ENCODE measurements at places on chromosomes 6 and 20.

- no peak for DNase-seq
Measured at GRCh38 chr6:119294984-119295383, 54.6 kb downstream of the MAN1A1 start.

GRCh38 chr6:35919085-35919826, 1.6 kb downstream of the SRPK1 start:
- no peak for DNase-seq

- no peak for DNase-seq
Measured at GRCh38 chr6:41935193-41935574, 6.4 kb downstream of the CCND3 start.

DNA sequence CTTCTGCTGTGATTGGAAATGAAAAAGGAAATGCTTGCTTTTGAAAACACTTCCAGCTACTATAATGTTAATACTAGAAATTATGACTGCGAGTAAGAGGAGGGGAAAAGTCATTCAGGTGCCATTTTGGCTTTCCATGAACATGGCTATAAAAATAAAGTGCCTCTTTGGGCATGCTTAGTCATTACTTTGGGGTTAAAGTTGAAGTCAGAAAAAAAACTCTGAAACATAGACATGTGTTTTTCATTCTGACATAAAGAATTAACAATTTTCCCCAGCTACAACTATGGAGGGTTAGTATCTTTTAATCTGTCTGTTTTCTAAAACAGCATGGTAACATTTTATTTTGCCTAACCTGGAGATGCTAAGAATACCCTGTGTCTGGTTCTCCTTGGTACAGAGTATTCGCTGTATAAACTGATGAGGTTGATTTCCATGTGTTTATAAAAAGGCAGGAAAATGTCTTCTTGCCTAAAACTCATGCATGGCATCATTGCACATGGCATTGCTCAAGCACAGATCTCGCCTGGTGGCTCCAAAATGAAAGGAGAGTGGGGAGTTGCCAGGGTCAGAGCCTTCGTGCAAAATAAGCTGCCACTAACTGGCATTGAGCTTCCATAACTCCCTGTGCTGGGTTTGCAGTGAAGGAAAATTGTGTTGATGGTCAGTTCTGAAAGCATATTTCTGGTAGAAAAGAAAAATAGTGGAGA, 188.9 kb downstream of the KCNQ5 start:
- no peak for DNase-seq

DNA sequence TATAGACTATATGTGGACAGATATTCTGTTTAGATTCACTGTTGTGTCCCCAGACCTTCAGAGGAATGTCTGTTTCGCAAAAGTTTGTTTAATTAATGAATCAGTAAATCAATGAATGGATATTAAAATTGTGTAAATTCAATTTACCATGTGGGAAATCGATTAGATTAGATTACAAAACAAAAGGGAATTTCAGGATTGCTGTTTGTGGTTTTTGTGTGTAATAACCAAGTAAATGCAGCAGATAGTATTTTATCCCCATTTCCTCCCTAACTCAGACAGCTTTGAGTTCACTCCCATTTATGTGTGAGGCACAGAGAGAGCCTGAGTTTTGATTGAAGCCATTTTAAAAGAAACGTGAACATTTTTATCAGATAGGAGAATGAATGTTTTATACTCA, 214.8 kb downstream of the ADGB start:
- DNase-seq, result no peak

DNA sequence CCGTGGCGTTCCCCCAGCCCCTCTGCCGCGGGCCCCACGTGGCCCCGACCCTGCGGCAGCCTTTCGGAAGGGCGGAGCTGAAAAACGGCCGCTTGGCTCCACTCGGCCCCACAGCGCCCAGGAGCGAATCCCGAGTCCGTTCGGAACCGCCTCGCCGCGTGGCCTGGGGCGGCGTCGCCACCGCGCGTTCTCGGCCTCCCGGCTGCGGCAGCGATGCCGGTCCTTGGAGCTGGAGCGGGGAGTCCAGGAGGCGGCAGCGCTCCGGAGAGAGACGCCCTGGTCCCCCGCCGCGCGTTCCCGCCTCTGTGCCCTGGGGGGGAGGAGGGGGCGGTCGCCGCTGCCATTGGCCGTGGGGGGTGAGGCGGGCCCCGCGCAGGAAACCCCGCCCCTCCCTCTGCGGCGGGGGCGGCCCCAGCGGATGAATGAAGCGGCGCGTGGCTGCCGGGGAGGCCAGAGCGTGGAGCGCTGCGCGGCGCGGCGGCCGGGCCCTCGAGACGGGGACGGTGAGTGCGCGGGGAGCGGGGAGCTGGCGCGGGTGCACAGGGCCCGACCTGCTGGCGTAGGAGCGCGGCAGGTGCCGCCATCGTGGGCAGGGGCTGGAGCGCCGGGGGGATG, at the start of gene SLCO4A1:
TSS of gene SLCO4A1 (plus strand) at position 453 of the 615 bp plus-strand sequence. CDS start 13,952 bp downstream, outside the sequence.
- peak; percentile 82 for DNase-seq

DNA sequence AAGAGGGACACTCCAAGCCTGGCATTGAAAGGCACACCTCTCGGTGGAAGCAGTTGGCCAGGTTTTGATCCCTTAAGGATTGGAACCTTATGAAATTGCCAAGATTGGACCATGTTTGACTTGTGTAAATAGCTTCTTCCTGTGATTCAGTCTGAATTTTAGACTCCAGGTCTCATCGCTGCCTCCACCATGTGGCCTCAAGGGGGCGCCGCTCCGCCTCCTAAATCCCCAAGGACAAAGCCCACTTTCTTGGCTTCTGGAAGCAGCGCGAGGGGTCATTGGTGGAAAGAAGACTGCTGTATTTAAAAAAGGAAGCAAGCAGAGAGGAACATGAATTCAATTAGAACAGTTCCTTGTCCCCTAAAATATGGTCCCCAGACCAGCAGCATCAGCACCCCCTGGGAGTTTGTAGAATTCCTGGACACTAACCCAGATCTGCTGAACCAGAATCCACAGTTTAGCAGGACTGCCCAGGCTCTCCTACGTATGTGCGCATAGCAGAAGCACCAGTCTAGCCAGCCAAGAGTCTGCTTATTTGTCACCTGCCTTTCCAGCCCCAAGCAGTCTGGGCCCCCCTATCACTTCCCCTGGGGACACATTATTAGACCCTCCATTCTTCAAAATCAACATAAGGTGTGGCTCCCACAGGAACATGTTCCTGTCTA, 108.5 kb downstream of the LY86 start:
- peak; percentile 70 for DNase-seq

GRCh38 chr6:12138381-12138780, 126.3 kb downstream of the HIVEP1 start:
- DNase-seq, result no peak

DNA sequence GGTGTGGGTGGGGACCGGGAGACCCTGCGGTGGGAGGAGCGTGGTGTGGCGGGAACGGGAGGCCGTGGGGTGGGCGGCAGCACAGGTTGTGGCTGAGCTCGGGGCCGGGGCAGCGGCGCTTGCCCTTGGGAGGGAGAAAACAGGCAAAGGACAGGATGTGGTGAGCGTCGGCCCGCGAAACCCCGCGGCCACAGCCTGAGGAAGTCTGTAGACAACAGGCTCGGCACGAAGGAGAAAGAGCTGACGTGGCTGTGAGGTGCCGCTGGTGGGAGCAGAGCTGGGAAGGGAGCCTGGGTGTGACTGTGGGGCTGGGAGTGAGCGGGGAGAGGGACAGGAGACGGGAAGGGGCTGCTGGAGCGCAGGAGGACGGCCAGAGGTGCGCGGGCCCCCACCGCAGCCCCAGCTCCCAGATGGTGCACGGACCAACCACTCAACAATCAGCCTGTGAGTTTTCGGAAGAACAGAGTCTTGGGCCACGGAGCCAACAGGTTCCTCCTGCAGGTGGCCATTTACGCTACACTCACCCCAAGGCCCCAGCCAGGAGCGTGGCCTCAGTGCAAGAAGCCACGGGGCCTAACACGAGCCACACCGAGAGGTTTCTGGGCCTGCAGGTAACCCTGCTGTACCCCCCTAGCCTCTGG, 202.8 kb downstream of the DLL1 start:
- DNase-seq, result no peak

- DNase-seq, result no peak
Measured at GRCh38 chr6:97438011-97438671, 155.1 kb upstream of the MMS22L start.

DNA sequence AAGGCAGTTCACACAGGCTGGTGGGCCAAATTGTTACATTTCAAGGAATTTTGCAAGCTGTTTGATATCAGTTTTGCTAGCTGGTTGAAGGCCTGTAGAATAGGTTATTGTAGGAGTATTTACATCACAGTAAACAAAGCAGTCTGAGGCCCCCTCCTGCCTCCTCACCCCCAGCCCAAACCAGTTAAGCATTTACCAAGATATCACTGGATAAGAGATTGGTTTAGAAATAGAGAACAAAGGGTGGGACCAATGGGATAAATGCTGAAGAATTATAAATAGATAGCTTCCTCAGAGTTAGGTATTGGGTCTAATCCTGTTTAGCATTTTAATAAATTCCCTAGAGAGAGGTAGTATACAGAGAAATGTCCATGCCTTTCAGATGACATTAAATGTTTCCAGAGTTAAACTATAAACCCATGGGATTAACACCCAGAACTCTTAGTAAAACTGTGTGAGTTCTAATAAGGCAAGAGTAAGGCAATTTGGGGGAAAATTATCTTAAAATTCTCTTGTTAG, 2.3 kb upstream of the PHACTR2 start:
- no peak for DNase-seq

GRCh38 chr6:42269974-42270510, 52.4 kb upstream of the MRPS10 start:
- DNase-seq, result no peak

GRCh38 chr6:66897576-66897975, 1190.5 kb upstream of the EYS start:
- DNase-seq, result peak; percentile 14

GRCh38 chr20:59774921-59775686, 158.3 kb downstream of the SYCP2 start:
- no peak for DNase-seq

GRCh38 chr6:50952092-50952907, 133.6 kb downstream of the TFAP2B start:
- no peak for DNase-seq

DNA sequence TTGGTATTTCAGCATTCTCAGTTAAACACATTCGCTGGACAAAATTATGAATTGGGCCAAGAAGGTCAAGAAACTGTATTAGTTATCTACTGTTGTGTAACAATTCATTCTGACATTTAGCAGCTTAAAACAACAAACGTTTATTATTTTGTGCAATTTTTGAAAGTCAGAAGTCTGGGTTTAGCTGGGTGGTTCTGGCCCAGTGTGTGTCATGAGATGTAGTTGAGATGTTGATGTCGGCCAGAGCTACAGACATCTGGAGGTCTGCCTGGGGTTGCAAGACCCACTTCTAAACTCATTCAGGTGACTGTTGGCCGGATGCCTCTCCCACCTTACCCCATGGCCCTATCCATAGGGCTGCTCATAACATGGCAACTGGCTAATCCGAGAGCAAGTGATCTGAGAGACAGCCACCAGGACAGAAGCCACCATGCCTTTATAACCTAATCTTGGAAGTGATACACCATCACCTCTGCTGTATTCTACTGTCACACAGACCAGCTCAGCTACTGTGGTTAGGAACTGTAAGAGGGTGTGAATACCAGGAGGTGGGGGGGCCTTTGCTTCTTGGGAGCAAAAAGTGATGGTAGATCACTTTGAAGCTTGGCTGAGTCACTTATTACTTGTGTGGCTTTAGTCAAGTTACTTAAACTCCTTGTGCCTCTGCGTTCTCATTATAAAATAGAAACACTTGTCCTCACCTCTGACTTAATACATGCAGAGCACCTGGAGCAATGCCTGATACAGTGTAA, 217.0 kb upstream of the MYLIP start:
- DNase-seq, result no peak

GRCh38 chr6:142444881-142445301, 143.1 kb downstream of the ADGRG6 start:
- peak; percentile 6 for DNase-seq

Data from NCI-H2171 treated with DMSO at 0.1 percent for 48 hours (cell line).